Neural cell (in vitro differentiated cells): ENCODE measurements at places on chromosomes 4 and X. TPM values are rescaled to one million over a fixed set of nuclear protein-coding genes. Genes with fewer than 3 reads are reported as not detected.

The CTAG1A gene
- polyA plus RNA-seq, result not detected in 2 replicates

The MAGEB6B gene
- not detected in 2 replicates for polyA plus RNA-seq

The APOO gene
- polyA plus RNA-seq, result 32.7 and 42.5 TPM in 2 replicates

The PAGE1 gene
- not detected in 2 replicates for polyA plus RNA-seq

The PDE5A gene
- polyA plus RNA-seq, result 8.1 and 12.9 TPM in 2 replicates

The DCAF8L1 gene
- polyA plus RNA-seq, result not detected in 2 replicates

The SMPX gene
- polyA plus RNA-seq, result 0.53 TPM in 1 of 2 replicates, not detected in the other

The DUX4 gene
- not detected in 2 replicates for polyA plus RNA-seq

The ZNF674 gene
- 7.2 and 10.8 TPM in 2 replicates for polyA plus RNA-seq

The FSTL5 gene
- polyA plus RNA-seq, result 6.5 and 6.8 TPM in 2 replicates

The GLRA3 gene
- polyA plus RNA-seq, result 0.26 and 0.76 TPM in 2 replicates

The UPF3B gene
- 20.2 and 24.8 TPM in 2 replicates for polyA plus RNA-seq

The ACSL4 gene
- polyA plus RNA-seq, result 93.7 and 101 TPM in 2 replicates

The VMA21 gene
- polyA plus RNA-seq, result 111 and 130 TPM in 2 replicates

The SORBS2 gene
- polyA plus RNA-seq, result 46.0 and 56.1 TPM in 2 replicates

The YIPF6 gene
- 19.8 and 28.5 TPM in 2 replicates for polyA plus RNA-seq

The DNAAF6 gene
- polyA plus RNA-seq, result not detected in 2 replicates

The CNKSR2 gene
- 27.2 and 31.1 TPM in 2 replicates for polyA plus RNA-seq

The HTT gene
- polyA plus RNA-seq, result 10.3 and 11.5 TPM in 2 replicates

The GLRB gene
- 24.9 and 25.1 TPM in 2 replicates for polyA plus RNA-seq

The TASL gene
- polyA plus RNA-seq, result not detected in 2 replicates
